Hematopoietic multipotent progenitor cell treated with erythropoietin and hydrocortisone succinate and interleukin-3 and kit ligand, for 8 days (in vitro differentiated cells): ENCODE measurements at places on chromosomes 4 and X.

GRCh38 chrX:124720532-124720931 lies 374.2 kb downstream of the SH2D1A start:
- no peak for DNase-seq

GRCh38 chrX:71606536-71607216 lies 11.6 kb downstream of the CXCR3 start:
- no peak for DNase-seq

- DNase-seq = no peak
These were observed 1118.1 kb upstream of the PABPC4L start for GRCh38 chr4:135319685-135320084.

DNA sequence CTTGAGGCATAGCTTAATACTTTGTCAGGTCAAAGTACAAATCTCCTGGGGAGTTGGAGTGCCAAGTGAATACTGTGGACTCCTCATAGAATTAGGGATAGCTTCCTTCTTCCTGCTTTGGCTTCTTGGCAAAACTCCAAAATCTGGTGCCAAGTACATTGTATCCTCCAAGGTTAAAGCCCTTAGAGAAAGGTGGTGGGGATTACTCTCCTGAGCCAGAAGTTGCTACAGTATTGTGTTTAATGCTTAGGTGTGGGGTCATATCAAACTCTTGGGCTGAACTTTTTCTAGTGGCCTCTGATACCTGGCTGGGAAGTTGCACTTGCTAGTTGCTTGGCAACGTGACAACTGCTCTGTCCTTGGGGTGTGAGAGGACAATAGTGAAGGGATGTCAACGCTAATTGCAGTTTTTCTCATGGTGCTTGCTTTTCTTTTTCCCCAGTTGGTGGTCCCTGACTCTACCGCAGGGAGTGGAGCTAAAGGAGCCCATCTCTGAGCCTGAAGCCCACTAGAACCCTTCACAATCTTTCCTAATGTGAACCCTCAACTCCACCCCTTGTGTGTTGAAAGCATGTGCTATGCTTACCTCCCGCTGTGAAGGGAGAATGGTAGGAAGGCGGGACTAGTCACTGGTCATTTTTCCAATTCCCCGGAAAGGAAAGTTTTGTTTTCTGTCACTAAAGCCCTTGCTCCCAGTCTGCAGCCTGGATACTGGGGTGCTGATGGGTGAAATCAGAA lies 35.5 kb downstream of the DLG3 start:
- DNase-seq = no peak

- no peak for DNase-seq
These were observed 219.0 kb downstream of the KLHL4 start for GRCh38 chrX:87736576-87736975.

DNA sequence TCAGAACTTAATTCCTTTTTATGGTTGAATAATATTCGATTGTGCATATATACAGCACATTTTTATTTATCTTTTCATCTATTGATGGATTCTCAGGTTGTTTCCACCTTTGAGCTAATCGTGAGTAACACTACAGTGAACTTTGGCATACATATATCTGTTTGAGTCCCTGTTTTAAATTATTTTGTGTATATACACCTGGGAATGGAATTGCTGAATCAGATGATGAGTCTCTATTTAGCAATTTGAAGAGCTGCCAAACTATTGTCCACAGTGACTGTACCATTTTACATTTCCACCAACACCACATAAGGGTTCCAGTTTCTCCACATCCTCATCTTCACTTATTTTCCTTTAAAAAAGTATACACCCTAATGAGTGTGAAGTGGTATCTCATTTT lies 166.2 kb upstream of the FGF13 start:
- no peak for DNase-seq

DNA sequence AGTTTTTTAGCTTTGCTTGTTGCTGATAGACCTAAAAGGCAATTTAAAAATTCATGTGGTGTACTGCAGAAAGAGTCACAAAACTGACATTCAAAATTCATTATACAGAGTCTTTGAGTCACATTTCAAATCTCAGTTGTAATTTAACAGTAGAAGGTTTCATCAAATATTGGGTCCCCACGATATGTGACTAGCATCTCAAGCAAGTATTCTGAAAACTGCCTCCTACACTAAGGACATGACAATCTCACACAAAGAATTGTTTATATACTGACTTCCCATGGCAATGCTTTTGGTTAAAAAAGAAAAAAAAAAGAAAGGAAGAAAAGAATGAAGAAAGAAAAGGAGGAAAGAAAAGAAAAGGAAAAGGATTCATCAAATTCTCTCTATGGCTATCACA lies 62.1 kb upstream of the CTSO start:
- no peak for DNase-seq

- DNase-seq = no peak
These were observed 51.5 kb downstream of the TSPAN5 start for GRCh38 chr4:98606894-98607293.

- DNase-seq = no peak
These were observed 22.0 kb downstream of the MND1 start for GRCh38 chr4:153366486-153366885.

GRCh38 chr4:147139455-147140198 lies 194.0 kb upstream of the TTC29 start:
- no peak for DNase-seq

- no peak for DNase-seq
These were observed 123.2 kb downstream of the PABPC4L start for GRCh38 chr4:134078230-134078914.

GRCh38 chr4:75655562-75655961 lies 17.6 kb downstream of the G3BP2 start:
- DNase-seq = no peak

DNA sequence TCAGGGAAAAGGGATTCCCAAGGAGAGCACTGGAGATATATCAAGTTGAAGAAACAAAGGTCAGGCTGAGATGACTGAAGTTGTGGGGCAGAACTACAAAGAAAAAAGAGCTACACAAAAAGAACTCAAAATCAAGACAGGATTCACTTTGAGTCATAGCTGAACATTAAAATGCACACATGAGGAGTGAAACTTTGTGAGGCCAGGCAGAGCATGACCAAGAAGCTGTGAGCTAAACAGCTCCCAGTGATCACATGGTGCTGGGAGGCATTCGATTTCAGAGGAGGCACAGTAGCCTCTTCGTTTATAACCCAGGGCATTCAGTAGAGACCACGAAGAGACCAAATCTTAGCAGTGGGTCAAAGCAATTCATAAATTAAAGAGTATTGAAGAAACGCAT lies 145.3 kb downstream of the ATRX start:
- no peak for DNase-seq

- DNase-seq = no peak
These were observed 9.5 kb upstream of the ETNPPL start for GRCh38 chr4:108772402-108772801.

GRCh38 chr4:96312046-96312685 lies 472.3 kb downstream of the PDHA2 start:
- DNase-seq = no peak

DNA sequence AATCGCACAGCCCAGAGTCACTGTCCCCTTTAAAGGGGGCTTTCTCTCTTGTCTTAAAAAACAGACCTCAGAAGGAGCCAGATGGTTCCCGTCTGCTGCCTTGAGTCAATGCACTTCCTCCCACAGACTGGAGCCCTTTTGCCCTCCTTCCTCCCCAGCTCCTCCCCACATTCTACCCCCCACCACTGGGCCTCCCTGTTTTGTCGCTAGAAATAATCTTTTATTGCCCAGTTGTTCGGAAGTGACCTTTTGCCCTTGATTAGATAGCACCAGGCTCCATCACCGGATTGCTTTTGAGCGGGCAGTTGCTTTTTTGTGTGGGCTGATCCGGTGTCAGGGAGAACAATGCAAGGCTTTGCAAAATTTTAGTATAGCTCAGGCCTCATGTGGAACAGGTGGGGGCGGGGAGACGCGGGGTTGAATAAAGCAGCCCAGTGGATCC lies 47.7 kb downstream of the SPRY1 start:
- peak; percentile 68 for DNase-seq

DNA sequence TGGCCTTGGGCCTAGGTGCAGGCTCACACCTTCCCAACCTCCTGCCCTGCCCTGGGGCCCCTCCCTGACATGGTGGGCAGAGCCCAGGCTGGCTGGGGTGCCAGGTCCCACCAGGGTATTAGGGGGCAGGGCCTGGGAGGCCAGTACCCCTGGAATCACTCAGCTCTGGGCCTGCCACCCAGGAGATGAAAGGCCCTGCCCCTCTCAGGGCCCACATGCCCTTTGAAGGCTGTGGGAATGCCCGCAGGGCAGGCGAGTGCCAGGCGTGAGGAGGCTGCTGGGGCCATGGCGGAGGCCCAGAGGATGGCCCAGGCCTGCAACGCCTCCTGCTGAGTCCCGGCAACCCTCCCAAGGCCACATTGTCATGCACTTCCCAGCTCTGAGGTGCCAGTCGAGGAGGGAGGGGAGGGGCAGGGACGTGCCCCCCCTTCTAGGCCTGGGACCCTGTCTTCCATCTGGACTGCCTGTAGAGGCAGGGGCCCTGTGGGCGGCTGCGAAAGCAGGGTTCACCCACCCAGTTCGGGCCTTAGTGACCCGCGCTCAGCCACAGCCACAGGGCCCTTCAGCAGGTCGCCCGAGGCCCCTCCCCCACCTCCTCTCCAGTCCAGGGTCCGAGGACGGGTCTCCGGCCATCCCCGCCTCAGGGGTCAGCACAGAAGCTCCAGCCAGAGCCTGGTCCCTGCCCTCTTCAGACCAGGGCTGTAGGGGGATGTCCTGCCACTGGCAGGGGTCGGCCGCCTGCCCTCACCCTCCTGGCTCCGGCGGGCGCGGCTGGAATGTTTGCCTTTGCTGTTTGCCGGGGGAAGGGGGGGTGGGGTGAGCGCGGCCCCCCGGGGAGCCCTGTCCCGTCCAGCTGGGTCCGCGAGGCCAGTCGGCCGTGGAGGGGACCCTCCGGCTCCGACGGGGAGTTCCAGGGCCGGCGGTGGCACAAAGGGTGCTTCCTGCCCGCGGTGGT lies 26.7 kb upstream of the FGFR3 start:
- DNase-seq = no peak

DNA sequence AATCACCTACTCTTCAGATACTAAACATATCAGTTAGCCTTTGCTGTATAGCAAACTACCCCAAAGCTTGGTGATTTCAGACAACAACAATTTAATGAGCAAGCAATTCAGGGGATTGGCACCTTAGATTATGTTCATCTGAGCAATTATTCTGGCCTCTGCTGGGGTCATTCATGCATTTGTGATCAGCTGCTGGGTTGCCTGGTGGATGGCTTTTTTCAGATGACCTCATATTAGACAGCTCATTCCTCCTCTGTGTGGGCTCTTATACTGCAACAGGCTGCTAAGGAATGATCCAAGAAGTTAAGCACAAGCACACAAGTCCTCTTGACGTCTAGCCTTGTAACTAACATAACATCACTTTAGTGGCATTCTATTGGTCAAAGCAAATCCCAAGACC lies 153.0 kb upstream of the PPP1R2C start:
- DNase-seq = no peak

GRCh38 chrX:127390316-127390715 lies 570.8 kb downstream of the PRR32 start:
- no peak for DNase-seq

- DNase-seq = peak; percentile 55
These were observed 102.6 kb upstream of the TENT5D start for GRCh38 chrX:80317646-80318045.

- DNase-seq = no peak
These were observed 217.7 kb upstream of the VEGFC start for GRCh38 chr4:177010418-177010817.
